ENCODE measurements at places on chromosomes 5 and 9.

DNA sequence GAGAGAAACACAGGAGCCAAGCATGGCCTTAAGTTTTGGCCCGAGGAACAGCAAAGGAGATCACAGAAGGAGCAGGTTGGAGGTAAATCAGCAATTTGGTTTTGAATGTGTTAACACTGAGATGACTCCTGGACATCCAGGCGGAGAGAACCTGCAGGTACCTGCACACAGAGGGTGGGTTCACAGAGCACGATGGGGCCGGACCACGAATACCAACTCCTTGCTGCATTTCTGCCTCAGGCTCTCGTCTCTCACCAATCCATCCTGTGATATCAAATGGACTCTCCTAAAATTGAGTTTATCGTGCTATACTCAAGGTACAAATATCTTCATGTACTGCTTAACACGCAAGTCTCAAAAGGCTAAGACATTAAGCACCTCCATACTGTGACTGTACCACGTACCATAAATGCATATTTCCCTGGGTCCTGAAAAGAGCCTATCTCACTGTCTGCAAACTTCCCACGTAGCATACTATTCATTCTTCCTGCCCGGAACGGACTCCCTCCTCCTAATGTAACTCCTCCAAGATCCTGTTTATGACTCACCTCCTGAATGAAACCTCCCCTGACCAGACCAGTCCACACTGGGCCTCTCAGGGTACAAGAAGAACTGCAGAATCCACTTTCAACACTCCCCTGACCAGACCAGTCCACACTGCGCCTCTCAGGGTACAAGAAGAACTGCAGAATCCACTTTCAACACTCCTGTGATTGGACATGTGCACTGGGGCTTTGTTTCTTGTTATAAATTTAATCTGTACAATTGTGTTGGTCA is 380.8 kb upstream of the RFX3 start:
- no peak for DNase-seq

- DNase-seq = no peak
Measured at GRCh38 chr9:78848061-78848460, 551.1 kb downstream of the PSAT1 start.

GRCh38 chr9:107368696-107369095 is 85.6 kb downstream of the RAD23B start:
- no peak for DNase-seq

GRCh38 chr5:168086104-168086610 is 205.3 kb upstream of the WWC1 start:
- DNase-seq = no peak

- DNase-seq = no peak
Measured at GRCh38 chr9:123724211-123724796, 205.6 kb downstream of the DENND1A start.

- no peak for DNase-seq
Measured at GRCh38 chr9:107215381-107215780, 67.7 kb upstream of the RAD23B start.

GRCh38 chr5:33441241-33442177 is 744 bp downstream of the TARS1 start:
- DNase-seq = no peak

GRCh38 chr9:31347082-31347617 is 1037.3 kb upstream of the ACO1 start:
- no peak for DNase-seq

DNA sequence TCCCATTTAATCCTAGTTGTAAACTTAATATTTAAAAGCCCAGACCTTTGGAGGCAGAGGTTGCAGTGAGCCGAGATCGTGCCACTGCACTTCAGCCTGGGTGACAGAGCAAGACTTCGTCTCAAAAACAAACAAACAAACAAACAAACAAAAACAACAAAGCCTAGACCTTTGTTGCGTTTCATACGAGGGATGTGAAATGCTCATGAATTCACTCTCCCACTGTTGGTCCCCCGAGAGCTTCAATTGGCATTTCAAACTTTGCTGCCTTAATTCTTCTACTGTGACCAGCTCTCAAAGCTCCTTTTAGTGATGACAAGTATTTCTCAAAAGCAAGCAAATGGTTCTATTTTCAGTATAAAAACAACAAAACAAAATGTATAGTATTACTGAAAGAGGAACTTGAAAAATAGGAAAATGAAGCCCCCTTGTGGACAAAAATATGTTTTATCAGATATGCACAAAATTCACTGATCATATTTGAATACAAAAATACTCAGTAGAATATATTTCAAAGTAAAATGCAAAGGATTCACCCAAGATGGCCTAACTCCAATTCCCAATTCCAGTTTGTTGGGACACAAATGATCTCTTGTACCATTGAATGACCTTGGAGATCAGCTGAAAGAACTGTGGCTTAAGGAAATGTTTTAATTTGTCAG is 140.4 kb downstream of the ESM1 start:
- DNase-seq = no peak
